GOT3 (cell line): ENCODE measurements at places on chromosomes 11 and 22.

DNA sequence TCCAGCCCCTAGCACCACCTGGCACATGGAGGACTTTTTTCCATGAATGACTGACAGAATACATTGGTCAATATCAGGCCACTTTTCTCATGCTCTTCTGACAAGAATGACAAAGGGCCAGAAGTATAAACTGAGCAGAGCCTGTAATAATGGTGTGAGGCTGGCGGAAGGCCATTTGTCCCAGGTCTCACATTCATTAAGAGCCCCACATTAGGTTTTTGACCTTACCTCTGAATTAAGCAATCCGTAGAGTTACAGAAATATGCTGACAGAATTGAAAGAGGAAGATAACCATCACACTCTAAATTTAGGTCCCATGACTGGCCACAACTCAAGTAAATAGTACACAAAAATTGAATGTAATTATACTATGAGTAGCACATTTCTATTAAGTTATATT lies 55.2 kb downstream of the SYT9 start:
- no peak for DNase-seq

DNA sequence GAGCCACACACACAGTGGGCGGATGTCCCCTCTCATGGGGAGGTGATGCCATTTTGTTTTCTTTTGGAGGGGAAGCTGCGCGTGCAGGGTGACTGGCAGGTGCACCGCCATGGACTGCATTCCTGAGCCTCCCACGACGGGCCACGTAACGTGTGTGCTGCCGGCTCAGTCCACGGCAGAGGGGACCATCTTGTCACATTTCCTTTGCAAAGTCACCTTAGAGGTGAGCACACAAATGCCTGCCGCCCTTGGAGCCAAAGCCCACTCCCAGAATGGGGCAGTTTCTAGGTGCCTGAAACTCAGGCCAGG lies 262.5 kb downstream of the CTTN start:
- no peak for DNase-seq

DNA sequence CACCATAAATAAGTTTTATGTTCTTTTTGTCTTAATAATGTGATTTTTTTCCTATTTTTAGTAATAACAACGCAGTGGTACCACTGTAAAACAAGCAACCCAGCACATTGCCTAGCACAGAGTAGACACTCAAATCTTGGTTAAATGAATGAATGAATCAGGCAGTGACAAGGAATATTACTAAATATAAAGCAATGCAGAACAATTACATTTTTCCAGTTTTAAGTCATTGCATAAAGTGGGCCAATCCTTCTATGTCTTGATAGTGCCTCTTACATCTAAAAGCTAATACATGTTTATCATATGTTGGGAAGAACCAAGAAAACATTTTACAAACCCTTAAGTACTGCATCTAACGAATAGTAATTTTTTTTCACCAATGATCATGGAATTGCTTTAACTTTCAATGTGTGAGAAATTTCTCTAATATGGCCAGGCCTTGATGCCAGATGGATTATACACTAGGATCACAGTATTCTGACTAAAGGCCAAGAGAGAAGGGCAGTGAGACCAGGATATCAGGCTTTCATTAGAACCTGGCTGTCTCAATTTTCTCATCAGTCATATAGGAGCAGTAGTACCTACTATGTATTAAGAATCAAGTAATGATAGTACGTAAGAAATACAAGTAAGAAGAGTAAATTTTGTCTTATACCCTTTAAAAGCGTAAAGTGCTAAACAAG lies 88.5 kb downstream of the TRIM44 start:
- no peak for DNase-seq

GRCh38 chr22:21762712-21763581 lies 27.4 kb upstream of the YPEL1 start:
- no peak for DNase-seq

DNA sequence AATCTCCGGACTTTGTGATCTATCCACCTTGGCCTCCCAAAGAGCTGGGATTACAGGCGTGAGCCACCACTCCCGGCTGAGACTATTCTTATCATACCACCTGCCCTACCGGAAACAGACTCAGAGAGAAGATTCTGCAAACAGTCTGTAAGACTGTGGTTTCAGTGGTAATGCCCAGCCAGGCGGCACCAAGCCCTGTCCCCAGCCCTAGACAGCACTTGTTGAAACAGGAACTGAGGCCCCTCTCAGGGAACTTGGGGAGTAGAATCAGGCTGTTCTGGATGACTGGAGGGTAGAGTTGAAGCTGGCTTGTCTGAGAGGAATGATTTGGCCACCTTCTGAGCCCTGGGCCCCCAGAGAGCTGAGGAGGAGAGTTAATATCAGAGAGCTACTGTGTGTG lies 1.3 kb upstream of the INSC start:
- no peak for DNase-seq

- no peak for DNase-seq
Observed at GRCh38 chr11:83467837-83468236, 181.7 kb upstream of the CCDC90B start.

DNA sequence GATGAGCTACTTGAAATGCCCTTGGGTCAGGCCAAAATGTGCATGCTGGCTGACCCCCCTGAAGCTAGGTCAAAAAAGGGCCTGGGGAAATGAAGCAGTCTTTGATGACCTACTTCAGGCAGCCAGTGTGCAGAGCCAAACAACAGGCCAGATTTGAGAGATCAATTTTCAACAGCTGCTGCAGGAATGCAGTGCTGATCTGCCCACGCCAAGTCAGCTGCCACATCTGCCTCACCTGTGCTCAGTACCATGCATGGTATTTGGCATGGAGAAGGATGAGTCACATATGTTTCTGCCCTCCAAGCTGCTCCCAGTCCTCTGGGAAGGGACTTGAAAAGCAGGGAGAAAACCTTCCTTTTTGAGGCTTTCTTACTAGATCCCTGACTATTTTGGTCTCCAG lies 35.8 kb downstream of the MTNR1B start:
- DNase-seq = no peak

GRCh38 chr11:125092669-125093068 lies 18.8 kb downstream of the TMEM218 start:
- no peak for DNase-seq
